Body of pancreas (tissue), 4 donors: ENCODE measurements at places on chromosomes 3 and 15. TPM values are rescaled to one million over a fixed set of nuclear protein-coding genes. Genes with fewer than 3 reads are reported as not detected.

DNA sequence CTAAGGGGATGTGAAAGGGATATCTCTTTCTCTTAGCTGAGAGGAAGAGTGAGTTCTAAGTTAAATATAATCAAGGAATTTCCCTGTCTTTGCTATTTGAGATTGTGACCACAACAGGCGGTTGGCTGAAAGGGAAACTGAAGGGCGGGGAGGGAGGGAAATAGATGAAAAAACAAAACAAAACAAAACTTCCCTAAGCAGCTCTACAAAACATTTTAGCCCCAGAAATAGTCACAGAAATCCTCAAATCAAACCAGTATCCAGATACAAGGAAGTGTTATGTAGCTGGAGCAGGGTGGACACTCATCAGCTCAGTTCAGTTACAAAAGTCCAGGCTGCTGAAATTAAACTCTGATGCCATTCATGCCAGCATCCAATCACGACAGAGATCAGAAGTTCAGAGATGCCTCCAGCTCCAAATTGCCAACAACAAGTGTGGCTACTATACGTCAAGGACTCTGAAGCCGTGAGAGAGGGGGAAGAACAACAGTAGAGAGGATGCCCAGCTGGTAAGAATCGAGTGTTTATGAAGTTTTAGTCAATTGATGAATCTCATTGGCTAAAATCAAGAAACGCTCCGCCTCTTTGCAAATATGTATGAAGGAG, 319 bp upstream of the TP63 start:
- H3K36me3 ChIP-seq: no peaks in the 10 kb centered on the region
- peaks cover 9% of the 10 kb centered on the region for H3K4me1 ChIP-seq
- DNase-seq: no peak
- no peaks in the 10 kb centered on the region for H3K27me3 ChIP-seq

DNA sequence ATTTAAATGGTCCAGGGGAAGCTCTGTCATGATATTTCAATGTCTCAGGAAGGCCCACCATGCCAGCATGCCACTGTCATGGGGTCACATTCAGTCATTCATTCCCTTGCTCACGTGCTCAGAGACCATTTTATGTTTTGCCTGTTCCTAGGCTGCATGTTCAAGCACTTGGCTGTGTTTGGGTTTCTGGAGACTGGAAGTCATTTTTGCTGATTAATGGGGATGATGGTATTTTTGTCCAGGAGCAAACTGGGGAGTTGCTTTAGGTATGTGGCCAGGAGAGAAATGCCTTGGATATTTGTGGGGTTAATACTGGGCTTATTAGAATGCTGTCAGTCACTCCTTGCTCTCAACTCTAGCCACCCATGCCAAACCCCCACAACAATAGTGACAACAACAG, 303.5 kb downstream of the PTPRG start:
- no peak overlapping the region for H3K27ac ChIP-seq
- H3K4me3 ChIP-seq: no peak overlapping the region
- no peaks in the 10 kb centered on the region for H3K27me3 ChIP-seq
- H3K4me1 ChIP-seq: no peaks in the 10 kb centered on the region

DNA sequence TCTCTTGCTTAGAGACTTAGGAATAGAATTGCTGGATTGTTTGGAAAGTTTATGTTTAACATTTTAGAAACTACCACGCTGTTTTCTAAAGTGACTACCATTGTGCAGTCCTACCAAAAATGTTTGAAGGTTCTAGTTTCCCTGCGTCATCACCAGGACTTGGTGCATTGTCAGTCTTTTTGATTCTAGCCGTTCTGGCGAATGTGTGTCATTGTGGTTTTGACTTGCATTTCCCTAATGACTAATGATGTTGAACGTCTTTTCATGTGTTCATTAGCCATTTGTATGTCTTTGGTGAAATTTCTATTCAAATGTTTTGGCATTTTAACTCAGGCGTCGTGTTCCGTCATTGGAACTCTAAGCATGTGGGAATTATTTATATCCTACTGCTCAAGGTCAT, 58.0 kb downstream of the CHD2 start:
- H3K27ac ChIP-seq: no peak overlapping the region
- peaks cover 6% of the 10 kb centered on the region for H3K4me1 ChIP-seq
- no peak overlapping the region for H3K4me3 ChIP-seq
- H3K27me3 ChIP-seq: no peaks in the 10 kb centered on the region
- no peak for DNase-seq
- peaks cover 4% of the 10 kb centered on the region for H3K36me3 ChIP-seq

GRCh38 chr15:66231394-66232266, 21.9 kb downstream of the MEGF11 start:
- DNase-seq: no peak
- H3K36me3 ChIP-seq: no peaks in the 10 kb centered on the region
- no peak overlapping the region for H3K27ac ChIP-seq
- H3K4me3 ChIP-seq: no peak overlapping the region

The HCN4 gene
- 0.78 TPM for total RNA-seq

The MBD4 gene
- total RNA-seq: 23.1 TPM

The DPPA2 gene
- not detected for total RNA-seq

The GMPPB gene
- 43.8 TPM for total RNA-seq

The GASK1A gene
- total RNA-seq: 8.8 TPM
